GM10248 (cell line): ENCODE measurements at places on chromosomes 7 and 10.

DNA sequence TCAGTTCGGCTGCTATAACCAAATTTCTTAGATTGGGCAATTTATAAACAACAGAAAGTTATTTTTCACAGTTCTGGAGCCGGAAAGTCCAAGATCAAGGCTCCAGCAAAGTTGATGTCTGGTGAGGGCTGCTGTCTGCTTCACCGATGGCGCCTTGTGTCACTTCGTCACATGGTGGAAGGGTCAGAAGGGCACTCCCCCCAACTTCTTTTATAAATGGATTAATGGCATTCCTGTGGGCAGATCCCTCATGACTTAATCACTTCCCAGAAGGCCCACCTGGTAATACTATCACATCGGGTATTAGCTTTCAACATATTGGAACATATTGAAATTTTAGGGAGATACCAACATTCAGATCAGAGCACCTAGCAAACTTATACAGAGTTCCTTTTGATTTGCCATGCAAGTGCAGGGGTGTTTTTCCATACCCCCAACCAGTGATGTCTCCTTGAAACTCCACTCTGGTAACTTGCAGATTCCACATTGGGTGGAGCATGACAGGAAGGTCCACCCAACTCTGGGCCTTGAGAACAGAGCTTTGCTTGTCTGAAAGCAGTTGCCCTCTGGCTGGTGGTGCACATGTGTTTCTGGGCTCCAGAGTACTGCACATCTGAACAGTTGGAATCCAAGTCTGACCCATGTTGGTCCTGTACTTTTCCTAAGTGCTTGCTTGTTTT is 85.1 kb upstream of the KMT2E start:
- DNase-seq, result no peak

- DNase-seq, result no peak
These were observed 137.7 kb upstream of the PFKP start for GRCh38 chr10:2929480-2930258.

GRCh38 chr10:9291081-9291480 is 1236.6 kb downstream of the GATA3 start:
- DNase-seq, result no peak

DNA sequence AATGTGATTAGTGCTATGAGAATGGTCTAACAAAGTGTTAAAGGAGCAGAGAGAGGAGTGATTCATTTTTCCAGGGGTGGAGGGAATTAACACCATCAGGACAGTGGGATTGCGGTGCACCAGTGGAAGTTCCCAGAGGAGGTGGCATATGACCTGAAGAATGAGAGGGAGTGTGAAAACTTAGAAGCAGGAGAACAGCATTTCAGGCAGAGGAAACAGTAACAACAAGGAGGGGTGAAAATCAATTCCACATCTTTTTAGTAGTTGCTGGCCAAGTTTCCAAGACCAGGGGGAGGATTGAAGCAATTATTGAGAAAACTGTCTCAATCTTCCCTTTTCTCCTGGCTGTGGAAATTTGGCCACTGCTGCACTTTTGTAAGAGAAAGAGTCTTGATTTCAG is 23.7 kb upstream of the CCDC172 start:
- no peak for DNase-seq

GRCh38 chr7:1144269-1144771 is 15.7 kb downstream of the ZFAND2A start:
- DNase-seq, result peak; percentile 52

- no peak for DNase-seq
These were observed 499.5 kb upstream of the GALNT17 start for GRCh38 chr7:70632400-70632799.
